Non-pigmented ciliary epithelial cell (primary cell): ENCODE measurements at places on chromosomes 4 and X.

GRCh38 chrX:23504895-23505294, 162.4 kb upstream of the PRDX4 start:
- DNase-seq: no peak

DNA sequence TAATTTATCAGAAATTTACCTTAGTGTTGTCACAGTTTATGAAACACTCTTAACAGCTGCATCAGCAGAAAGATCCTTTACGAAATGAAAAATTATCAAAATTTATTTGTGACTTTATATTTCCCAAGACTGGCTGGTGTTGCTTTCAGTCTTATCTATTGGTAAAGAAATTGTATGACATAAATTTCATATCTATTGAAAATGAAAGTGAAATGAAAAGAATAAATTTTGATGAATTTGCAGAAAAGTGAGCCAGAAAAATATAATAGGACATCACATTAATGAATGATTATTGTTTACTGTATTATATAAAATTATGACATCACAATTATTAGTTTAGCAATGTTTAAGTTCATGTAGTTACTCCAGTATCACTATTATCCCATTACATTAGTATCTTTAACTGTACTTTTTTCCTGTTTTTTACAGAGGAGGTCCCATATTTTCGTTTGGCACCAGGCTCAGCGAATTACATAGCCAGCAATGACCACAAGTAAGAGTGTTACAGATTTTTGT, 13.2 kb upstream of the TMEM165 start:
- DNase-seq: no peak

GRCh38 chr4:20698382-20698781, 1.9 kb upstream of the PACRGL start:
- no peak for DNase-seq

GRCh38 chr4:179582164-179582905, 2140.1 kb upstream of the AGA start:
- no peak for DNase-seq

GRCh38 chr4:101695176-101695575, 95.4 kb upstream of the BANK1 start:
- DNase-seq: no peak

- no peak for DNase-seq
These were observed 54.7 kb downstream of the ATXN3L start for GRCh38 chrX:13265111-13265510.

GRCh38 chrX:28835991-28836390, 248.7 kb downstream of the IL1RAPL1 start:
- DNase-seq: no peak

DNA sequence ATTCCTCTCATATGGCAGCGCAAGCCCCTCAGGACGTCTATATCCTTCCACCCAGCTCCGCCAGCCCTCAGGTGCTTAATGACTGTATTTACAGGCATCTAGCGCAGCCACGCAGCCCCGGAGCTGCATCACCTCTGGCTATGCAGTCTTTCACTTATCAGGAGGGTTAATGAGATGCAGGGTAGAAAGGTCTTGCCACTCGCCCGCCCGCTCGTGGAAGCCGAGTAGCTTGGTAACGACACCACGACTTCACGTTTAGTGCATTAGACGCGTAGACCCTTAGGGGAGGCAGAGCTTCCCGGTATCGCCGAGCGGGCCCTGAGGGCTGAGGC, 1.5 kb upstream of the SLC16A2 start:
- no peak for DNase-seq

- no peak for DNase-seq
These were observed 249.8 kb upstream of the MAD2L1 start for GRCh38 chr4:120316416-120316815.

- DNase-seq: no peak
These were observed 97.4 kb downstream of the COL4A5 start for GRCh38 chrX:108537005-108537404.

DNA sequence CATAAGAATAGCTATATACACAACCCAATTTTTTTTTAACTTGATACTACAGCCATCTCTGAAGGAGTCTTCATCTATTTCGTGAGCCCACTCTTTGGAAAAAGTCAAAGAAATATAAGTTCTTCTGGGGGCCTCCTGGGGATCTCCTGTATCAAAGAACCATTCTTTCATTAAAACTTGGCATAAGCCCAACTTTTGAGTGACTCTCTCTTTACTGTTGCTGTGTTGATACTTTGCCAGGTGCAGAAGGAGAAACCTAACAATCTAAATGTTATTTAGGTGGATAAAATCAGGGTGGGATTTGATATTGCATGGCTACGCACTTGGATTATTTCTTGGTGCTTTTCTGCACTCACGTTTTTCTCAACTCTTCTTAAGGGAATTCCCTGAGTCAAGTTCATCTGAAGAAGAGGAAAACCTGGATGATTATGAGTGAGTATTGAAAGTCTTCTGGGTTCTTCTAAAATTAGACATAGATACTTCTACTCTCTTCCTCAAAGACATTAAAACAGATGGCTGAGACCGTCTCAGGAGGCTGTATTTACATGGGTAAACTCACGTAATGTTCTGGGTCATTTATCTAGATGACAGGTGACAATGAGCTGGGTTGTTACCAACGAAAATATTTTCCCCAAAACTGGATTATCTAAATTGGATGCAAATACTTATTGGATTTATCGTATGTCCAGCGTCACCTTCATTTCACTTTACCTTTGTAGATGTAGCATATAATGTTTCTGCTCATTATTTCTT, 25.2 kb downstream of the BMX start:
- DNase-seq: no peak

DNA sequence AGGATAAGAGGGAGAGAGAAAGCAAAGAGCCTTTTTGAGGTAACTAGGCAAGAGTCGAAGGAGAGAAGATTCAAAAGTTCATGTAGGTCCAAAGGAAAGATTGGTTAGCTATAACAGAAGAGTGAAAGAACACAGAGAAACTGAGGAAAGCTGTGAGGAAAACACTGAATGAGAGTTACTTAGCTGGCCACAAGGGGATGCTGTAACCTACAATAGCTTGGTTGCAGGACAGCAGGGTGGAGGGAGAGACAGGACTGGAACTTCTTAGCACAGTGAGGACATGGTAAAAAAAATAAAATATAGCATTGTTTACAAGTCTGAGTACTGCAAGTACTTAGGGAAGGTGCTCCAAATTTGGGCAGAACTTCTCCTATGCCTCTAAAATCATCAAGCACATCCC, 48.3 kb downstream of the RAI2 start:
- DNase-seq: no peak

GRCh38 chr4:108333353-108333942, 164.7 kb upstream of the LEF1 start:
- no peak for DNase-seq

- no peak for DNase-seq
These were observed 2.9 kb upstream of the ZMYM3 start for GRCh38 chrX:71256856-71257255.

- no peak for DNase-seq
These were observed 29.1 kb downstream of the RIPPLY1 start for GRCh38 chrX:106874075-106874474.

DNA sequence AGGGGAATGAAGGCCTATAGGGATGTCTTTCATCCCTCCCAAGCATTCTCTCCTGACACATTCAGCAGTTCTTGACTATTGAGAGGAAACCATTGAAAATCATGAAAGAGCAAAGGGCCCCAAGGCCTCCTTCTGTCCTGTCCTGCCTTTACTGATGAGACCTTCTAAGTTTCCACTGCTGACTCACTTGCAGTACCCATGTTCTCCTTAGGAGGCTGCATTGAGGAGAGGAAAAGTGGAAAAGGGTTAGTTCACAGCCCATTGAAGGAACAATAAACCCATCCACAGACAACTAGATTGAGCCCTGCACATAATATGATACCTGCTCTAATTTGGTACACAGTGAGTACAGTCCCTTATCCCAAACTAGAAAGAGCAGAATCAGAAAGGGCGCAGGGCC, 115.1 kb upstream of the PNPLA4 start:
- DNase-seq: no peak

DNA sequence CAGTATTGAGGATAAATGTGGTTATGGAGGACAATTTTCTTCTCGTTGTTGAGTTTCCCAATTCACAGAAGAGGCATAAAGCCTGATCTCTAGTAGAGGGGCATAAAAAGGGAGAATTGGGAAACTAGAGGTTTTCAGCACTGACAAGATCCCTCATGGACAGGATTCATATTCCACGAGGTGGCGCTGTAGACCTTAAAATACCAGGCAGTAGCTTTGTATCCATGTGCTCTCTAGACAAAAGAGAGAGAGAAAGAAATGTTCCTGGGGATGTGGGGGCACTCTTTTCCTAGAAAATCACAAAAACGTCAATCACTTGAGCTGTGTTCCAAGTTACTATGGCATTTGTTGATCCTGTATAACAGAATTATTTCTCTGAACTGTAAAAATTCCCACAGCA, 128.3 kb downstream of the MAGEE1 start:
- peak; percentile 1 for DNase-seq

GRCh38 chr4:11790230-11790629, 361.5 kb upstream of the HS3ST1 start:
- no peak for DNase-seq

- no peak for DNase-seq
These were observed 28.5 kb upstream of the PTPN13 start for GRCh38 chr4:86565651-86566050.
